ENCODE measurements at places on chromosomes 7 and 10.

DNA sequence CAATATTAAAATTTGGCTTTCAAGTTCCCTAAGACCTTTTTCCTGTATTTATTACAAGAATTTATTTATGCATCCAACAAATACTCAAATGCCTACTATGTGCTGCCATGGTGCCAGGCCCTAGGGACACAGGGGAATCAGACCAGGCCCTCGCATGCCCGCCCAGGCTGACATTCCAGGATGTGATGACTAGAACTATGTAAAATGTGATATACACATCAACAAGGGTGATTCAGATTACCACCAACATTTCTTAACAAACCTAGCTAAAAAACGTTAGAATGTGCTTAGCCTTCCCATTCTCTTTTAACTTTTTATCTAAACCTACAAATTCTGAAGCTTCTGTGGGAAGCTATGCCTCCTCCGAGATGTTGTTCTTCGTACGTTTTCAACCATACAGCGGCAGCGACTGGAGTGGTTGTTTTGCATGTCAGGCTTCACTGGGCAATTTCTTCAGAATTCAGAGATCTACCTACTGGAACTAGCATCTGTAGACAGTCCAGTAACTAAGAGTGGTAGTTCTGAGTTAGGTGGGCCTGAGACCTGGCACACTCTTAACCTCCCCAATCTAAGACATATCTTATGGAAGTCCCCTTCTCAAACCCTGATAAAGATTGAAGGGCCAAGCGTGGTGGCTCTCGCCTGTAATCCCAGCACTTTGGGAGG lies 22.1 kb downstream of the GNA12 start:
- no peak for DNase-seq

- DNase-seq: no peak
Measured at GRCh38 chr10:75766106-75766505, 334.7 kb downstream of the LRMDA start.

- no peak for DNase-seq
Measured at GRCh38 chr10:13961097-13961496, 369.6 kb downstream of the FRMD4A start.

- DNase-seq: no peak
Measured at GRCh38 chr10:24513155-24513554, 210.5 kb downstream of the ARHGAP21 start.

DNA sequence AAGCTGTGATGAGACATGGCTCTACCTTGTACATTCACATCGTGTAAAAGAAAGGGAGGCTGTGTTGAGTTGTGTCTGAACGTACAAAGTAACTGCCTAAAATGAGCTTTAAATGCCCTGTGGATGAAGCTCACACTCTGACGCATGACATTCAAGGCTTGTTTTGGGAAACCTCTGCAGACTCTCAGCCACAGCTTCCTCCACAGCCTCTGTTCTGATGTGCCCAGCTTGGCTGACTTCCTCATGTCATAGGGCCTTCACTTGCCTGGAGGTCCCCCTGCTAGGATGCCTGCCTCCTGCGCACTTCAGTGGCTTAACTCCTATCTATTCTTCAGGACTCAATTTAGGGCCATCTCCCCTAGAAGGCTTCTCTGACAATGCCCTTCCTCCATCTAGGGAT lies 230.0 kb upstream of the HABP2 start:
- no peak for DNase-seq

- no peak for DNase-seq
Measured at GRCh38 chr10:66321723-66322665, 603.8 kb upstream of the LRRTM3 start.

- no peak for DNase-seq
Measured at GRCh38 chr10:132762267-132762666, 23.7 kb downstream of the NKX6-2 start.

DNA sequence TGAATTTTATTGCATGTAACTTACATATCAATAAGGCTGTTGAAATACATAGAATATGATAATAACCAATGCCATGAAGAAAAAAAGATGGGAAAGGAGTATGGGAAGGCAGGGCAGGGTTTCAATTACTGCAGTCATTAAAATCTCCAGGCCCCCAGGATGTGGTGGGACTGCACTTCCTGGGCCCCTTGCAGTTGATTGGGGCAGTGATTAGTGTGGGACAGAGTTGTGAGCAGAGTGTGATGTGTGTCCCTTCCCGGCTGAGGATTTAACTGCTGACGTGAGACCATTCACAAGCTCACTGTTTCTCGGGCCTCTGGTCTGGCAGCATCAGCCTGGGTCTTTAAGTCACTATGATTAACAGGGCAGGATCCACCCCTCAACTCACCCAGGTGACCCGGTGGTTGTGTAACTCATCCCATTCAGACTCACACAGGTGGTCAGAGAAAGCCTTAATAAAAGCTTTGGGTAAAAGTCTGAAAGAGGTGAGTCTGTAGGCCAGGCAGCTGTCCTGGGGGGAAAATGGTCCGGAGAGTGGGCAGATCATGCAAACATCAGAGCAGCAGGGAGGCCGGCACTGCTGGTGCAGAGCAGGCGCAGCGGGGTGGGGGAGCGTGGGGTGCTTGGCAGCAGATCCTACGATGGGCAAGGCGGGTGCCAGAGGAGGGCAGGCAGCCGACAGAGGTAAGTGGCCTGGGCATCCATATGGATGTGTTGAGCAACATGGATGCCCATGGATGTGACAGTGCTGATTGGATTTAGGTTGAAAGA lies 36.3 kb upstream of the WDFY4 start:
- DNase-seq: no peak

DNA sequence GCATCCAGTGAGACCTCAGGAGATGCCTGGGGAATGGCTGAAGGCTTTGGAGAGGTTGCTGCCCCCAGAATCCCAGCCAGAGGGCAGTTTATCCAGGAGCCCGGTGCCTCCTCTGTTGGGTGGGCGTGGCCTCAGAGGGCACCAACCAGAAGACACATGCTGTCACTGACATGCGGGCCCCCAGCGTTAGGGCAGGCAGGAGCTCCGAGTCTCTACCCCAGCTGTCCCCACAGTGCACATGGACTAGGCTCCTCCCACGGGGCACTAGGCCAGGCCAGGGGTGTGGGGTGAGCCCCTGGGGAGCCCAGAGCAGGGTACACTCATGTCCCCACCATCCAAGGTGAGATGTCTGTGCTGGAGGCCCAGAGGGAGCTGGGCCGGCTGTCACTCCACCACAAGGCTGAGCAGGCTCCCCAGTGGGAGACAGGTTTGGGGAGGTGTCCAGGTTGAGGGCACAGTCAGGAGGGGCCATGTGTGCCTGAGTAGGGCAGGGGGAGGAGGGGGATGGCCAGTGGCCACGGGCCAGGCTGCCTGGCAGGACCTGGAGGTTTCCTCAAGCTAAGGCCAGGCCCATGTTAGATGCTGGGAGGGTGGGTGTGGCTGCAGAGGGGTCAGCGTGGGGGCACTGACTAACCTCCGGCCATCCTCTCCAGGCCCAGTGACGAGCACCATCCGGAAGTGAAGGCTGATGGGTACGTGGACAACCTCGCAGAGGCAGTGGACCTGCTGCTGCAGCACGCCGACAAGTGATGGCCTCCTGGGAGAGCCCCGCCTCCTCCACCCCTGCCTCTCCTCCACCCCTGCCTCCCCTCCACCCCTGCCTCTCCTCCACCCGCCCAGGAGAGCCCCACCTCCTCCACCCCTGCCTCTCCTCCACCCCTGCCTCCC lies 131.3 kb downstream of the FAM53B start:
- DNase-seq: no peak

- no peak for DNase-seq
Measured at GRCh38 chr7:114784746-114785145, 137.1 kb upstream of the MDFIC start.

- DNase-seq: no peak
Measured at GRCh38 chr7:69791739-69792138, 193.5 kb downstream of the AUTS2 start.

DNA sequence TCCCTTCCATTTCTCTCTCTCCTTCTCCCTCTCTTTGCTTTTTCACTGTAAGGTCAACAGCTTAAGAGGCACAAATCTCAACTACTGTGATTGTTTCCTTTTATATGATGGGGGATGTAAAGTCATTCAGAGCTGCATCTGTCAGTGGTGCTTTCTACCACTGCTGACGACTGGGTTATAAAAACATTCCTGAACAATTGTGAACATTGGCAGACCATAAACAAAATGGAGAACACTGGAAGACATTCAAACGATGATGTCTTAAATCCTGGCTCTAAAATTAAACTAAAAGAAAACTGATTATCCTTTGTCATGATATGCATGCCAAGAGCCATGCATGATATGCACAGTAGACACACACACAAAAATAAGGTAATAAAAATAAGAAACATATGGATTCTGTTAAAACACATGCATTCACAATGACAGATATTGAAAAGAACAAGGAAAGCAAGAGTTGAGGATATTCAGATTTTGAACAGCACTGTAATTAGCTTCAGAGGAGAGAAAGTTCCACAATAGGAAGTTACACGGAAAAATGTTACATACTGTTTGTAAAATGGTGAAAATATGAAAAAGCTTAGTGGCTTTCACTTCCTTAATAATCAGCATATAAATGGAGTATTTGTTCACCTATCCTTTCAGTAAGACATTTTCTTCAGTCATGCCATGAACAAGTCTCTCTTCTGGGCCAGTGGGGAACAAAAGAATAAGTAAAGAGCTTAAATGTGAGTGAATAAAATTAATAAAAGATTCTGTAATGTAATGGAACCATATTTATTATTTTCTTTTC lies 89.2 kb downstream of the RNLS start:
- no peak for DNase-seq

- no peak for DNase-seq
Measured at GRCh38 chr10:29603223-29603896, 31.4 kb downstream of the SVIL start.
